ENCODE measurements at places on chromosomes 16 and 17.

GRCh38 chr16:8047736-8048135 is 542.6 kb downstream of the TMEM114 start:
- no peak for DNase-seq

DNA sequence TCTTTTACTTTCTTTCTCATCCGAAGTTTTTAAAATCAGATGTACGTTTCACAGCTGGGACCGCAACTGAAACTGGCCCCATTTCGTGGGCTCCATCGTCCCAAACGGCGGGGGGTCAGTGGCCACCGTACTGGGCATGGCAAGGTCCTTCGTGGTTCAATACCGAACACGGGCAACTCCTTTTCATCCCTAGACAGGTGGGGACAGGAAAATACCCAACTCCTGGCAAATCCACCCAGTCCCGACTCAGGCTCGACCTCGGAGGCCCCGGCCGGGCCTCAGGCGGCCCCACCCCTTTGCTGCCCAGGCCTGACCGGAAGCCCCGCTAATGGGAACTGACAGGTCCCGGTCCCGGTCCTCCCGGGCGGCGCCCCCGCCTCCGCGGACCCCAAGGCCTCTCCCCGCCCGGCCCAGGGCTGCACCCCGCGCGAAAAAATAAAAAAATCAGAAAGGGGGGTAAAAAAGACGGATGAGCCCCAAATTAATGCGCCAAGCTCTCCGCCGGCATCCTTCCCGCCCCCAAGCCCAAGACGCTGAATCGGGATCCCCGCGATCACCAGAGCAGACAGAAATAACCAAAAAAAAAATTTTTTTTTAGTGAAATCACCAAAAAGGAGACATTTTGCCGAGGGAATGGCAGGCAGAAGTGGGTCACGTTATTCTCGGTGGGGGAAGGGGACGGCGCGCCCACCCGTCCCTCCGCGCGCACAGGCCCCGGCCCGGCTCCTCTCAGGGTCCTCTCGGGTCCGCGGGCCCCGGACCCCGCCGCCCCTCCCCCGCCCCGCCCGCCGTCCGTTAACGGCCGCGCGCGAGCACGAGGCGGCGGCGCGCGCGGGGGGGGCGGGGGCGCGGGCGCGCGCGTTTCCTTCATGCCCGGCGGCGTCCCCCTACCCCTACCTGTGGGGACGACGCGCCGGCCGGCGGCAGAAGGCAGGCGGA is 562 bp downstream of the ZC3H7A start:
- DNase-seq, result no peak

- DNase-seq, result no peak
Measured at GRCh38 chr16:79982361-79982760, 381.8 kb upstream of the MAF start.

DNA sequence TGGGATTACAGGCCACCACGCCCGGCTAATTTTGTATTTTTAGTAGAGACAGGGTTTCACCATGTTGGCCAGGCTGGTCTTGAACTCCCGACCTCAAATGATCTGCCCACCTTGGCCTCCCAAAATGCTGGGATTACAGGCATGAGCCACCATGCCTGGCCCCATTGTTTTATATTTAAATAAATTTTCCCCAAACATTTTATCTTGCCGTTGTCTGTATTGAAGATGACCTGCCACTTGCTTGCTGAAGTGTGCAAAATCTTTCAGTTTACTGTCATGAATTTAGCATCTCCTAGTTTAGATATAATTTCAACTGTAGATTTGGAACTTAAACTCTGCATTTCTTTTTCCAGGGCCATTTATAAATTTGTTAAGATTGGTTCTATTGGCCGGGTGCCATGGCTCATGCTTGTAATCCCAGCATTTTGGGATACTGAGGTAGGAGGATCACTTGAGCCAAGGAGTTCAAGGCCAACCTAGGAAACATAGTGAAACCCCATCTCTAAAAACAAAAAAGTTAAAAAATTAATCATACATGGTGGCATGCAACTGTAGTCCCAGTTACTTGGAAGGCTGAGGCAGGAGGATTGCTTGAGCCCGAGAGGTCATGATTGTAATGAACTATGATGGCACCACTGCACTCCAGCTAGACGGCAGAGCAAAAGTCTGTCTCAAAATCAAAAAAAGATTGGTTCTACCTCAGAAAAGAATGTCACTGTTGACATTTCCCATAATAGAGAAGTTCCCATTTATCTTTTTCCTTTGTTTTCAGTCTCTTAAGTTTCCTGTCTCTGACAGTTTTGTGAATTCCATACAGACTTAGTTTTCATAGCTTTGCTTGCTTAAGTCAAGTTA is 84.4 kb downstream of the VMP1 start:
- no peak for DNase-seq

GRCh38 chr16:79402356-79402755 is 198.2 kb downstream of the MAF start:
- no peak for DNase-seq

- DNase-seq, result no peak
Measured at GRCh38 chr16:69747115-69747514, 7.6 kb downstream of the NOB1 start.

GRCh38 chr16:28473714-28474265 is 1.7 kb upstream of the NPIPB7 start:
- no peak for DNase-seq

- no peak for DNase-seq
Measured at GRCh38 chr16:65754820-65755691, 611.4 kb upstream of the CDH5 start.

DNA sequence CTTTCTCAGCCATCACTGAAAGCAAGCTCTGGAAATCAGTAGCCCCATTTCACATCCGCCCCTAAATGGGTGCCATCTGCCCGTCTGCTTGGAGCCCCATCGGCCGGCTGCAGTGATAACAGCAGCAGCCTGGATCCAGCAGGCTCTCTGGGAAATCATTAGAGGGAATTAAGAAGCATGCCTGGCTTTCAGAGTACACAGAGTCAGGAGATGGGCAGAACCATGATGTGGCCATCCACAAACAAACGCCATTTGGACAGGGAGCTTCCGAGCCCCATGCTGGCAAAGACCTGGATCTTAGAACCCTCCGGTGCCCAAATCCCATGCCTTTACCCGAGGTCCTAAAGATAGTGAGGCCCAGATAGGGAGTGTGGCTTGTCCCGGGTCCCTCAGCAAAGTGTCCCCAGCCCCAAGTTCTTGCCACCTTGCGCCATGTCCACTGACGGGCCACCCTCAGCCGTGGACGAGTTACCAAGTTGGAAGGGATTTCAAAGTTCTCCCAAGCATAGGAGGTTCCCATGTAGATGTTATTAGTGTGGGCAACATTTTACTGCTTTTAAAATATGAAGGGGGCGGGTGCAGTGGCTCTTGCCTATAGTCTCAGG is 1.0 kb upstream of the LITAF start:
- DNase-seq, result no peak

DNA sequence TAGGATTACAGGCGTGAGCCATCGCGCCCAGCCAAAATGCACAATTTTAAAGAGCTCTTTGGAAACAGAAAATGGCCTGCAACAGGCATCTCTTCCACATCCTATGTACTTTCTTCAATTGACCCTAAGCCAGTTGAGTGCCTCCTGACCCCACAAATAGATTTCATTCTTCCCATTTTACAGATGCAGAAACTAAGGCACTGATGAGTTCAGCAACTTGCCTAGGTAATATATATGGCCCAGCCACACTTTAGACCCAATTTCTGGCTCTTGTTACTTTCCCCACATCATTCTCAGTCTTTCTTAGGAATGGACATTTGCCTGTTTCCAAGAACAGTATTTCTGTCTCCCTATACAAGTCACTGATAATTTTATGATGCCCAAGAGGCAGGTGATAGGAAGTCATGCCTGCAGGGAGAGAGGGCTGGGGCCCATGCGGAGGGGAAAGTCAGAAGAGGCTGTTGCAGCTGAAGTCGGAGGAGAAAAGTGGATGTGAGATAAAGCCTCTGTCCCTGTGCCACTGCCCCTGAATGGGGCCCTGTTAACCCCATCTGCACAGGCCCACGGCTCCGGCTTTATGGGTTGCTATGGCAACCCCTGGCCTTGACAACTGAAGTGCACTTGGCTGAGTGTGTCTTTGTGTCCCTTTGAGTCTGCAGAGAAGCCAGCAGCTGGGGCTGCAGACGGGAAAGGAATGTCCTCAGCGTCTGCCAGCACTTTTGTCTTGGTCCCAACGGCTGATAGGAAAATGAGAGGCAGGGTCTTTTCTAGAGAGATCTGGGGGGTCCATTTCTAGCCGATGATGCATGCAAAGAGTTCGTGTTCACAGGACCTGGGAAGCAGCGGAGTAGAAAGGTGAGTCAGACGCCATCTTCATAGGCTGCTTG is 45.9 kb downstream of the ABAT start:
- DNase-seq, result peak; percentile 37

DNA sequence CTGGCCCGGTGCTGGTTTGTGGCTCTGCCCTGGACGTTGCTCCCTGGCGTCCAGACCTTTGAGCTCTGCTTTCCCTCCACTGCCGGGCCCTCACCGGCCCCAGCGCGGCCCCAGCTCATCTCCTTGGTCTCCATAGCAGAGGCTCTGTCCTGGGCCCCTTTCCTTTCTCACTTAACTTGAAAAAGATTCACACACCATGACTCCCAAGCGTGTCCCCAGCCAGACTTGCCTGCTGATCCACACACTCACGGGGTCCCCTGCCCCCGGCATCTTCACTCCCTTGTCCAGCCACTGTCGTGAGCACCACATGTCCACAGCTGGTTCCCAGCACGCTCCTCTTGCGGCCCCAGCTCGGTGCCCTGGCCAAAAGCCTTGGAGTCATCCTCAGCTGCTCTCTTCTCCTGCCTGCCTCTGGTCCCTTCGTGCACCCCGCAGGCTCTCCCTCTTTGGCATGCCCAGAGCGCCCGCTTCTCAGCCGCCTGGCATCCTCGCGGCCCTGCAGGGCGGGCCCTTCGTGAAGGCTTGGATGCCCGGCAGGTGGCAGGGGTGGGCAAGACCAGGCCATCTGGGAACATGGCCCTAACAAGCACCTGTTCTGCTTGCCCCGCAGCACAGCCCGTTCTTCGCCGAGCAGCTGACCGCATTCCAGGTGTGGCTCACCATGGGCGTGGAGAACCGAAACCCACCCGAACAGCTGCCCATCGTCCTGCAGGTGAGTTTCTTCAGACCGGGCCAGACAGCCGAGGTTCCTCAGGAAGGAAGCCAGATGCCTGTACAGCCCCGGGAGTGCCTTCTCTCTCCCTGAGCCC is 145.6 kb upstream of the CHMP6 start:
- no peak for DNase-seq

DNA sequence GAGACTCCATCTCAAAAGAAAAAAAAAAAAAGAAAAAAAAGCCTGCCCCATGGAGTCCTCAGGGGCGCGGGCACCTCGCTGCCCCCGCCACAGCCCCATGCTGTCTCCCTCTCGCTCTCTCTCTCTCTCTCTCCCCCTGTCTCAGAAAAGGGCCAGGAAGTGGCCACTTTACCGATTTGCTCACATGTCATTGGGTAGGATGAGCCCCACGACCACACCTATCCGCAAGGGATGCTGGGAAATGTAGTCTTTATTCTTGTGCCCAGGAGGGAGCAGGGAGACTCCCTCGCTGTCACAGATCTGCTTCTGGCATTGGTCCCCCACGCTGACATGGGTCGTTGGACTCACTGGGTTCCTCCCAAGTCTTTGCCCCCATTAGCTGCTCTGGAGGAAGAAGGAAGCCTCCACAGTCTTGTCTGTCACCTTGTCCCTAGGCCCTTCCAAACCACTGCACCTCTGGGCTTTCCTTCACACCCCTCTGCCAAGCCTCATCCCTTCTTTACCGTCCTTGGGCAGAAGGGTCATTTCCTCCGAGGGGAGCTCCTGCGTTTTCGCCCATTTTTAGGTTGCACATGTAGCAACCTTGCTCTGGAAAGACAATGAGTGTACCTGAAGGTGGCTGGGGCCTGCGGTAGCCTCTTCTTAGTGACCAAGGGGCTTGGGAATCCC is 6.9 kb upstream of the GJD3 start:
- DNase-seq, result no peak

GRCh38 chr17:36495076-36495578 is 8.6 kb downstream of the ZNHIT3 start:
- DNase-seq, result no peak

DNA sequence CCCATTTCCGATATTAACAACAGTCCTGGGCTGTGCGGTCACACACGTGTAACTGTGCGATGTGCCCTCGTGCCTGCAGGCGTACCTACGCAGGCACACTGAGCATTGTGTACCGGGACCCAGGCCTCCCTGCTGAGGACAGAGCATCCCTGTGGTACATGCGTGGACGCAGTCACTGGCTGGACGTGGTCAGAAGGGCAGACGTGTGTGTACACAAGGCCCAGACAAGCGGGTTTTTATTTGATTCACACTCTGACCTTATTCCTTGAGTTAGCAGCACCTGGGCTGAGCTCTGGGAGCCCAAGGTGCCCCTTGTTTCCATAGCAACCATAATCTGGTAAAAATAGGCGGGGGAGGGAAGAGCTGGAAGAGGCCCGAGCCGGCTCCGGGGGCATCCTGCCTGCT is 19.5 kb downstream of the RAP1GAP2 start:
- DNase-seq, result no peak

DNA sequence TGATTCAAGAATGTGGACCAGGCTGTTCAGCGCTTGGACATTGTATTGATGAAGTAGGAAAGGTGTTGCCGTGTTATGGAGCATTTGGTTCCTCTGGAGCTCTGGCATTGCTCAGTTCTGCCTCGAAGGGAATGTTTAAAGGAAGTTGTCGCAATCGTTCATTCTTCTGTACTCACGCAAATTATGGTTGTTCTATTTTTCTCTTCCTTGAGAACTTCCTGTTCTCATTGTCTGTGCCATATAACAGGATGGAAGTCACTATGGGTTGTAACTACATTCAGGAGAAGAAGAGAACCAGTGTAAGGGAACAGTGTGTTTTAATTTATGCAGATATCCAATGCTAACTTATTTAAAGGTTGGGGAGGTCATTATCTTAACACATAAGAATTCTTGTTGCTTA is 13.0 kb downstream of the PCTP start:
- no peak for DNase-seq

- DNase-seq, result no peak
Measured at GRCh38 chr16:5461141-5461540, 363.5 kb upstream of the EEF2KMT start.

DNA sequence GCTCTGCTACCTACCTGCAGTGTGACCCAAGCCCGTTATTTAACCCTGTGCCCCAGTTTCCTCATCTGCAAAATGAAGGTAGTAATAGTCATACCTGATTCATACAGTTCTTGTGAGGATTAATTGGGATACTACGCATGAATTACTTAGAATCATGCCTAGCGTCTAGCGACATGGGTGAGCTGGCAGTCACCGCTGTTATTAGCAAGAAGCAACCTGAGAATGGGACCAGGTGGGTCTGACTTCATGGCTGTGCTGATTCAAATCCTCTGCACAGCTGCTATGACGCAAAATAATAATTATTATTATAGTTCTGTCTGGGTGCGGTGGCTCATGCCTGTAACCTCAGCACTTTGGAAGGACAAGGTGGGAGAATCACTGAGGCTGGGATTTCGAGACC is 7.9 kb downstream of the SOCS1 start:
- DNase-seq, result no peak

All from GM12891 (cell line).